CD8-positive, alpha-beta memory T cell (primary cell): ENCODE measurements at places on chromosomes 5 and 9.
A peak's percentile ranks its signal among the peaks of the same experiment; 100 is the strongest.

DNA sequence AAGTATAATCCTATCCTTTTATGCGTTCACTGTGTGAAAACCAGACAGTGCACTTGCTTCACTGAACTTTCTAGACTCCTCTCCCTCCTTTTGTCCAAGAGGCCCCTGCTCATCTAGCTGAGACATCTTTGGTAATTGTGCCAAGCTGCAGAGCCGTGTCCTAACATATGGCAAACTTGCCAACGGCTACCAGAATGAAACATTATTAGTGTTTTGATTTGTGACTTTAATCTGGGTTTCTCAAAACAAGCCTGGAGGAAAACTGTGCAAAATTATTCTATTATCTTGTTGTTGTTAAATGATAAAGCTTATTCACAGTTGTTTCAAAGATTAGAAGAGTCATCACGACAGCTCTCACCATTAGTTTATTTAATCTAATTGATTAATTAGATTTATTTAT lies 79.0 kb upstream of the RETREG1 start:
- no peaks in the 10 kb centered on the region for H3K4me1 ChIP-seq
- no peak overlapping the region for H3K4me3 ChIP-seq
- H3K36me3 ChIP-seq = no peaks in the 10 kb centered on the region
- H3K27me3 ChIP-seq = no peaks in the 10 kb centered on the region
- DNase-seq = no peak

GRCh38 chr5:94751460-94751859 lies 133.0 kb downstream of the SLF1 start:
- DNase-seq = no peak
- no peaks in the 10 kb centered on the region for H3K36me3 ChIP-seq
- no peaks in the 10 kb centered on the region for H3K4me1 ChIP-seq

DNA sequence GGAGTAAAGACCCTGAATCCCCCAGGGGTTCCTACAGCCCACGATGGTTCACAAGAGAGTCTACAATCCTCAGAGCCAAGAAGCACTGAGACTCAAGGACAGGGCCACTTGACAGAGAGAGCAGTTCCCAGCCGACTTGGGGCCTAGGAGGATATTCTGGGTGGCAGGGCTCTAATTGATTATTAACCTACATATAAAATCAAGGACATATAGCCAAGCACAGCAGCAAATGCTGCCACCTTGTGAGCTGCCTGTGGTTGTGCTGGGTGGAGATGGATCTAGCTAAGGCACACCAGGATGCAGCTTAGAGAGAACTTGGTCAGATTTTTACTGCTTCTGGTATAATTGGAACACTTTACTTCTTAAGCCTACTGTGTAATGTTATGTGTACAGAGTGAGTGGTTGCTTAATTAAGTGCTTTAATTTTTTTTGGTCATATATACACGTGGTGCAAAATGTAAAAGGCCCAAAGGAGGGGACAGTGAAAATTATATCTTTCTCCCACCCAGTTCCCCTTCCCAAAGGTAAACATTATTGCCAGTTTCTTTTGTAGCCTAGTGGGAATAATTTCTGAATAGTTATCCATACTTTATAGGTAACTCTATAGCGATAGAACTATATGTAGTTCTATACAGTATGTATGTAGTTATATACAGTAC lies 78.8 kb downstream of the F2RL2 start:
- peaks cover 81% of the 10 kb centered on the region for H3K4me1 ChIP-seq
- H3K36me3 ChIP-seq = no peaks in the 10 kb centered on the region
- DNase-seq = peak; percentile 40
- H3K4me3 ChIP-seq = peak overlapping the region; percentile 37

DNA sequence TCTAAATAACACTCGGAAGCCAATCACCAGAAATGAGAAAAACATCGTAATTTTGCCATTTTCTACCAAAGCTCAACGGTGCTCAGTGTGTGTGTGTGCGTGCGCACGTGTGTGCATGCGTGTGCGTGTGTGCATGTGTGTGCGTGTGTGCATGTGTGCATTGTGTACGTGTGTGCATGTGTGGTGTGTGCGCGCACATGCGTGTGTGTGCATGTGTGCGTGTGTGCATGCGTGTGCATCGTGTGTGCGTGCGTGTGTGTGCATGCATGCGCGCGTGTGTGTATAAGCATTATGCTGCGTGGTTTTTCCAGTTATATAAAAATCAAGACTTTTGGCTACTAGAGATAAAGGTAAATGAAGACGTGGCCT lies 165.0 kb downstream of the DAB2IP start:
- no peaks in the 10 kb centered on the region for H3K27me3 ChIP-seq
- H3K4me1 ChIP-seq = no peaks in the 10 kb centered on the region
- DNase-seq = no peak
- no peak overlapping the region for H3K27ac ChIP-seq
- no peaks in the 10 kb centered on the region for H3K36me3 ChIP-seq

GRCh38 chr9:134402182-134402581 lies 75.9 kb downstream of the RXRA start:
- peaks cover 55% of the 10 kb centered on the region for H3K4me1 ChIP-seq
- H3K27me3 ChIP-seq = no peaks in the 10 kb centered on the region
- no peaks in the 10 kb centered on the region for H3K36me3 ChIP-seq
